Esophagus squamous epithelium (tissue), 5 donors: ENCODE measurements at places on chromosomes 1 and 21.

DNA sequence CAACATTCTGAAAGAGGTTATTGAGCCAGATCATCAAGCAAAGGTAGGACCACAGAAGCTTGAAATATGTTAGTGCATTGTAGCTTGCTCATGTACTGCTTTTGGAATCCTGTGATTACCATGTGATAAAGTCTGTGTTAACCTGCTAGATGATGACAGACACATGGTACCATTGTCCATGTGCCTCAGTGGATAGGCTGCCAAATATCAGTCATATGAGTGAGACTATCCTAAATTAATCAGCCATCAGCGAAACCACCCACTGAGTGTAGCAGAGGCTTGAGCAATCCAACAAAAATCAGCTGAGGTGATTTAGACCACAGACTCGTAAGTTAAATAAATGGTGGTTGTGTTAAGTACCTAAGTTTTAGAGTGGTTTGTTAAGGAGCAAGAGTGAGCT, 32.7 kb upstream of the CRB1 start:
- no peak for DNase-seq

GRCh38 chr21:46029186-46029924, 47.8 kb downstream of the COL6A1 start:
- DNase-seq = no peak

DNA sequence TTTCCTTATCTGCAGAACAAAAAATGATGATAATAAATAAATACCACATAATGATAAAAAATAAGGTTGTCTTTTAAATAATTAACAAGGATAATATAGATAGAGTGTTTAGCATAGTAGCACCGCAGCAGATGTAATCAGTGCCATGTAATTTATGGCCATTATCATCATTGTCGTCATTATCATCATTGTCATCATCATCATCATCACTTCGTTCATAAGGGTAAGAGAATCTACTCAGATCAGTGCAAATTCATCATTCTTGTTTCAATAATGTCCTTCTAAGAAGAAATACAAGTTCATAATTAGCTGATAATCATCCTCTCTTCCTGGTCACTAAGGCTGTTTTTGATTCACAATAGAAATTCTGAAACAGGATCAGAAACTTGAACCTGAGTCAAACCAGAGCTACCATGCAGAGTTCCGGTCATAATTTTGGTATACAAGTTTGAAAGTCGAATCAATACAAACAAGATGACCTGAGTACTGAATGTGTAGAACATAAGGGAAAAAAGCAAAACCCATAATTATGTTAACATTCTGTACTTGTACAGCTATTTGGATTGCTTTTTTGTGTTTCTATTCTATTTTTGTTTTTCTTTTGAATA, 172.0 kb downstream of the LRRC40 start:
- DNase-seq = no peak

DNA sequence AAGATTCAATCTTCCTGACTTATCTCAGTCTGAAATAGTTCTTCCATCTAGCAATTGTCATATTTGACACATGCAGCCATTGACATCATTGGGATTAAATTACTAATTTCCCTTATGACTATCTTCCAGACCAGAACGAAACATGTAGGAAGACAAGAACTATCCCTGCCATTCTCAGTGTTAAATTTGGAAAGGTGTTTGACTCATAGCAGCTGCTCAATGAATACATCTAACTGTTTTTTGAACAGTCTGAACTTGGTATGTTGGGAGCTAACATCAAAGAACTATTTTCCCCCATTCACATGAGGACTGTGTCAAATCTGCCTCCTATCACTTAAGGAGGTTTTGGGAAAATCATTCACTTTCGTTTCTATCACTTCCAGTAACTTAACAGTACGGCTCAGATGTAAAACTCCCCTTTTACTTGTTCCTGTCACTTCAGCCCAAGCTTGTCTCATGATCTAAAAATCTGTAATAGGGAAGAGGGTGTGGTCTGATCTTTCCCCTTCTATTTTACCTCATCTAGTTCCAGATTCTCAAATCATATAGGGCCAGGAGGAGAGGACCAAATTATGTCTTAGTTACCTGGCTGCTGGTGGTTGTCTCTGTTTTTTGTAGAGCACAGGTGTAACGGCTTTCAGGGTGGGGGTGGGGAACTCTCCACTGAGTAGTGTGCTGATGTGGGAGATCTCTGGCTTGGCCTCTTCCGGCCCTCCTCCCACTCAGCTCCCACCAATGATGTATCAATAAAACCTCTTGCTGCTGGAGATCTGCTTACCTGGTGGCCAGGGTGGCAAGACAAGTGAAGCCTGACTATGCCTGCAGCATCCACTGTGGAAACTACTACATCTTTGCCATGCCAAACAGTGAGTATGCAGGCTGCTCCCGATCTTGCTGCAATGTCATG, 26.2 kb upstream of the SLAMF1 start:
- no peak for DNase-seq

DNA sequence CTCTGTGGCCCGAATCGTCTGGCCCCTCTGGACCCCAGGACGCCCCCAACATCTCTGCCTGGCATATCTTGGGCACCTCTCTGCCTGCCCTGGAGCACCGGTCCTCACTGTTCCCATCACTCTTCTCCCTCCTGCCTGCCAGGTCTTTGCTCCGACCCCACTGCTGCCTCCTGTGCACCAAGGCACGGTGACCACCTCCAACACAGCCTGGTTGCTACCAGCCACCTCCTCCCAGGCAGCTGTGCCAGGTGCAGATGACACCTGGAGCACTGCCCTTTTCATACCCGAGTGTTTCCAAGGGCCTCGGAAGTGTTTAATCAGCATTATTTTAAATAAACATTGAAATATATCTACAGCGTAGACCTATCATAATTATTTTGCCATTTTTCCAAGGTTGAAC, 31.3 kb downstream of the PKNOX1 start:
- DNase-seq = no peak

DNA sequence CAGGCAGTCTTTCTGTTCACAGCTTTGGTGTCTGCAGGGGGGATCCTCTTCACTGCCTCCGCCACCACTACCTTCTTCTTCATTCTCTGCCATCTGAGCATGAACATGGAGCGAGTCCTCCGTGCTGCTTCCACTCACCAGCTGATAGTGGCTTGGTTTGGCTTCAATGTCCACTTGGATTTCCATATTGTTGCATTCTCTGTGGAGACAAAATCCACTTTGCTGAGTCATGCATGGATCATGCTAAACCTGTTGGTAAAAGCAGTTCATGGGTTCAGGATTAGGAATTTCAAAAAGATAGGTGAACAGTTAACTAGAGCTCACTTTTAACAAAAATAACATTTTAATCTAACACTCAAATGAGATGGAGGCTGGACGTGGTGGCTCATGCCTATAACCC, 27.5 kb downstream of the RNF19B start:
- DNase-seq = no peak

- peak; percentile 64 for DNase-seq
These were observed at the start of gene MKNK1 for GRCh38 chr1:46603858-46604549. MKNK1 (minus strand) TSS chr1:46604268; CDS start chr1:46583327, 20,941 bp downstream.

GRCh38 chr1:8133657-8134430, 107.7 kb upstream of the ERRFI1 start:
- no peak for DNase-seq

- no peak for DNase-seq
These were observed 45.3 kb upstream of the SIPA1L2 start for GRCh38 chr1:232675260-232675659.

- no peak for DNase-seq
These were observed 24.3 kb downstream of the COL6A2 start for GRCh38 chr21:46122237-46122671.

DNA sequence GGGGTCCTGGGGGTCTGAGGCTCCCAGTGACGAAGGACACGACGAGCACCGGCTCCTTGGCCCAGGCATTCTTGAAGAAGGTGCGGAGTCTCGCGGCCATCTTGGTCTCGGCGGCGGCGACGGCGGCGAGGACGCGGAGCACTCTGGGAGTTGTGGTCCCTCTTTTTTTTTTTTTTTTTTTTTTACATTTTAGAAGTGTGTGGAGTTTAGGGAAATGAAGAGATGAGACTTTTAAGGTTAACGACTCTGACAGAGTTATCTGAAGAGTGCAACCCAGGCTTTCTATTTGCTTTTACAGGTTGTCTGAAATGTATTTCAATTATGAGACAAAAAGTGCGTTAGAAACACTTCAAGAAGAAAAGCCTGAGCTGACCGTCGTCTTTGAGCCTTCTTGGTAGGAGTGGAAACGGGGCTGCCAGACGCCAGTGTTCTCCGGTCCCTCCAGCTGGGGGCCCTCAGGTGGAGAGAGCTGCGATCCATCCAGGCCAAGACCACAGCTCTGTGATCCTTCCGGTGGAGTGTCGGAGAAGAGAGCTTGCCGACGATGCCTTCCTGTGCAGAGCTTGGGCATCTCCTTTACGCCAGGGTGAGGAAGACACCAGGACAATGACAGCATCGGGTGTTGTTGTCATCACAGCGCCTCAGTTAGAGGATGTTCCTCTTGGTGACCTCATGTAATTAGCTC, 9.7 kb downstream of the OR2B11 start:
- no peak for DNase-seq

DNA sequence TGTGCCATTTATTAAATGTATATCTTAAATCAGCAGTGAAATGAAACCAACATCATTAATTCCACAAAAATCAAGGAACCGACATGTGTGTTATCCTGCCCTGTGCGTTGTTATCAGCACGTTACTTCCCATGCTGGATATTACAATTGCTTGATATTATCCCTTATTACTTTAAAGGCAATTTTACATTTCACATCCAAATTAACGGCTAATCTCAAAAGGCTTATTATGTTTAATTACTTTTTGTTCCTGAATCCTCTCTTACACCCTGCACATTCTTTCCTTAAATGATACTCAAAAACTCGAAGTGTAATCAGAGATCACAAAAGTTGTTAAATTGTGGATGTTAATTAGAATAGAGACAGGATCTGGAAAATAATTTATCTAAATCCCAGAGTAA, 167.9 kb downstream of the DAB1 start:
- DNase-seq = no peak

DNA sequence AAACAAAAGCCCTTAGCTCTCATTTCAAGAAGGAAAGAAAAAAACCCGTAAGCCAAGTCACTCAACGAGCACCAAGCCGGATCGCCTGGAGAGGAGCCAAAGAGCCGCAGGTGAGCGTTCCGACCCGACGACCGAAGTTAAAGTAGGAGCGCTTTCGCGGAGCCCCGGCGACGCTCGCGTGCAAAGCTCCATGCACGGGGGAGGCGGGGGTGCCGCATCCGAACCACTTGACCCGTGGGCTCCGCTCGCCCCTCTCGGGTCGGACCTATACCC, 382 bp downstream of the GPBP1L1 start:
- peak; percentile 53 for DNase-seq

GRCh38 chr1:38045401-38046332, 926 bp downstream of the POU3F1 start:
- DNase-seq = no peak

GRCh38 chr1:94418664-94419655, 771 bp downstream of the ABCD3 start:
- no peak for DNase-seq

GRCh38 chr1:1752190-1752589, 26.1 kb downstream of the NADK start:
- DNase-seq = no peak

DNA sequence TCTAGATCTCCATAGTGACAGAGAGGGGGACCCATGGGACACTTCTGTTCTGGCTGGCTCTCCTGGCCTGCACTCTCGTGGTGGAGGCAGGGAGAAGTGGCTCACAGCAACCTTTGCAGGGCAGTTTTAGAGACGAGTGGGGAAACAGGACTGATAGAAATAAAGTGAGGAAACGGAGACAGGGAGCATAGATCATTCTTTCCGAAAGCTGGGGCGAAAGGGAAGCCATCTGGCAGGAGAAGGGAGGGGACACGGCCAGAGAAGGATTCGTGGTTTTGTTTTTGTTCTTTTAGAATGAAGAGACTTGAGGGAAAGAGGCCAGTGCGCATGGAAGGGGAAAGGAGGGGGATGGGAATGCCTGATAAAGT, 3.5 kb downstream of the TIE1 start:
- no peak for DNase-seq

- no peak for DNase-seq
These were observed 58.0 kb upstream of the ETV3 start for GRCh38 chr1:157196245-157196543.

DNA sequence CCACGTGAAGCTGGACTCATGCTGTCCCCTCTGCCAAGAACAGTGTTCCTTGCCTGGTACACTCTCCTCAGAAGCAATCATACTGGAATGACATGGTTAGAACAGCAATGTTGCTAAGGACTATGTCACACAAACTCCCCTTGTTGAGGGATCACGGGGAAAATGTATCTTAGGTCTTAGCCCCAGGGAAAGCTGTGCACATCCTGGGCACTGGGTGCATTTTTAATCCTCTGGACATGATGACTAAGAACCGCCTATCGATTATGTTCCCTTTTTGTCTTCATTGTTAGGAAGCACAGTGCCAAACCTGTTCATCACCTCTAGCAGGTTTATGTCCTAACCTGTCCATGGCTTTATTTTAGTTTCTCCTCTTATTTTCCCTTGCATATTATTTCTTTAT, 115.1 kb downstream of the HIVEP3 start:
- DNase-seq = no peak

GRCh38 chr21:25350056-25350455, 257.2 kb downstream of the MRPL39 start:
- no peak for DNase-seq

DNA sequence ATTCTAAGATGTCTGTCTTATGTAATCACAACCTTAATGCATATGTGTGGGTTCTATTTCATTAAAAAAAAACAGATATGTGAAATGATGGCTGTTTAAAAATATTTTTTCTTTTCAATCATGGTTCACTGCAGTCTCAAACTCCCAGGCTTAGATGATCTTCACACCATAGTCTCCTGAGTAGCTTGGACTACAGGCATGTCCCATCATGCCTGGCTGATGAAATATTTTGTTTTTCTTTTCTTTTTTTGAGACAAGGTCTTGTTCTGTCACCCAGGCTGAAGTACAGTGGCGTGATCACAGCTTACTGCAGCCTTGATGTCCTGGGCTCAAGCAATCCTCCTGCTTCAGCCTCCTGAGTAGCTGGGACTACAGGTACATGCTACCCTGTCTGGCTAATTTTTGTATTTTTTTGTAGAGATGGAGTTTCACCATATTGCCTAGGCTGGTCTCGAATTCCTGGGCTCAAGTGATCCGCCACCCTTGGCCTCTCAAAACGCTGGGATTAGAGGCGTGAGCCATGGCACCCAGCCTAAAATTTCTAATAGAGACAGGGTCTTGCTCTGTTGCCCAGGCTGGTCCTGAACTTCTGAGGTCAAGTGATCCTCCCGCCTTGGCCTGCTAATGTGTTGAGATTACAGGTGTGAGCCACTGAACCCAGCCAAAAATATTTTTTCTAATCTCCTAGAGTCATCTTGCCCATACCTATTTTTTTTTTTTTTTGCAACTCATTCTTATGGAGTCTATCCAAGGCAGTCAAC, 67.6 kb downstream of the GIPC2 start:
- DNase-seq = no peak

DNA sequence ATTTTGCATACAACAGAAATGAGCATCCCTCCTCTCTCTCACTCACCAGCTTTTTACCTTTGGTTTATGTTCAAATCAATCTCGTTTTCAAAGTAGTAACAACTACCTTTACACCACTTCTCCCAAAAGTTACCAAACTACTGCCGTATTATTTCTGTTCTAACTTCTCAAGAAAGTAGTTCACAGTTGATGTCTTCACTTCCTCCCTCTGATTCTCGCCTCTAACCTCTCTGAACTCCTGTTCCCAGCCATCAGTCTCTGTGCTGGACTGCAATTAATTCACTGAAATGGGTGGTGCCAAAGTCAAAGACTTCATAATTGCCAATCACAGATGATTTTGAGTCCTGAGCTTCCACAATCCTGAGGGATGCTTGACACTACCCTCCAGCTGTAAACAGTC, 54.0 kb downstream of the ZNF281 start:
- no peak for DNase-seq

- no peak for DNase-seq
These were observed 15.7 kb upstream of the GLIS1 start for GRCh38 chr1:53754484-53755312.
